ENCODE measurements at places on chromosomes 13 and 19. TPM values are rescaled to one million over a fixed set of nuclear protein-coding genes. Genes with fewer than 3 reads are reported as not detected.

- DNase-seq = no peak
Measured at GRCh38 chr19:14089662-14090508, 666 bp downstream of the SAMD1 start.

SYNGR4 gene
- total RNA-seq = not detected

- DNase-seq = no peak
Measured at GRCh38 chr13:91426913-91427312, 28.5 kb downstream of the GPC5 start.

MAP2K2 gene
- 145 TPM for total RNA-seq
